Activated T-helper 2 cell treated with anti-CD3 and anti-CD28 coated beads, Interferon-gamma antibody, Interleukin-2, Interleukin-4, amounts not matched to agents 10 μg/mL and 5 μg/mL and 100 μg/mL, durations not matched to agents 14 hours and 24 hours and 36 hours (primary cell): ENCODE measurements at places on chromosomes 12 and 14.

DNA sequence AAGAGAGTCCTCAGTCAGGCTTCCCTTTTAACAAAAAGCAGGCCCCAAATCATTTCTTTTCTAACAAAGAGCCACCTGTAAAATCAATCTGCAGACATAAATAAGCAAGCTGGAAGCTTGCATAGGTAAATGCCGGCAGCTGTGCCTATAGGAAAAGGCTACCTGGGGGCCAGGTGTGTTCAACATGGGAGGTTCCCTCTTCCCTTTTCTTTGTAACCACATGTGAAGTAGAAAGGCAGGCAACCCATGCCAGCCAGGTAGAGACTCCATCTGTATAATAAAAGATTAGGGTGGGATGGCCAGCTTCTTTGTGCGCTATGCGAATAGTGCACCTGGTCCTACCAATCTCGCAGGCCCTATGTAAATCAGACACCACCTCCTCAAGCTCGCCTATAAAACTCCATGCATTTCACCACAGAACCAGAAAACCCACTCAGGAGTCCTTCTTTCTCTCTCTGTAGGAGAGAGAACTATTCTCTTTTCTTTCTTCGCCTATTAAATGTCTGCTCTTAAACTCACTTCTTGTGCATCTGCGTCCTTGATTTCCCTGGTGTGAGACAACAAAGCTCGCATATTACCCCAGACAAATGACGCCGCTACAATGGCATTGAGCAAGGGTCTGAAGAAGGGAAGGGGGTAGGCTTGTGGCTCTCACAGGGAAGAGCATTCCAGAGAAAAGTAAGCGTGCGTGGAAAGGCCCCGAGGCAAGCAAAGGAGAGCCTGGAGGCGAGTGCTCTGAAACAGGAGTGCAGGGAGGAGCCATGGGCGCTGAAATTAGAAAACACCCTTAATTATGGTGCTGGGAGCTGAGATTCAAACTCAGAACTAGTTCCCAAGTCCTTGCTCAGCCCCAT is 67.2 kb downstream of the TTC9 start:
- no peak overlapping the region for H3K4me3 ChIP-seq
- no peak for DNase-seq
- H3K27me3 ChIP-seq = peaks cover 15% of the 10 kb centered on the region
- peaks cover 1% of the 10 kb centered on the region for H3K4me1 ChIP-seq

DNA sequence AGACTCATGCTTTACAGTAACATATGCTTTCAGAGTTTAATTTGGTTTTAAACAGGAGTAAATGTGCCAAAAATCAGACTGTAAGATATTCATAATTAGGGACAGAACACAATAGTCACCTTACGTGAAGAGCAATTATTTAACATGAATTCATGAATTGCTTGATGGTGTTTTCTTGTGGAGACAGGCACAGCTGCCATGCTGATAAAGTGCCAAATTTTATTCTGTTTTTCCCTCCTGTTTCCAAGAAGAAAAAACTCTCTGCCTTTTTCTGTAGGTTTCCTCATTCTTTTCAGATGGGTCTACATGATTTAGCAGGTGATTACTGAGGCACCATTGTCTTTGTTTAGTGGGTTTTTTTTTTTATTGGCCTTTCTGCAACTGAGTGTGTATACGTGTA is 80.1 kb downstream of the C12orf42 start:
- no peaks in the 10 kb centered on the region for H3K4me1 ChIP-seq
- H3K27ac ChIP-seq = no peak overlapping the region
- H3K27me3 ChIP-seq = no peaks in the 10 kb centered on the region
- no peak overlapping the region for H3K4me3 ChIP-seq
- DNase-seq = no peak

DNA sequence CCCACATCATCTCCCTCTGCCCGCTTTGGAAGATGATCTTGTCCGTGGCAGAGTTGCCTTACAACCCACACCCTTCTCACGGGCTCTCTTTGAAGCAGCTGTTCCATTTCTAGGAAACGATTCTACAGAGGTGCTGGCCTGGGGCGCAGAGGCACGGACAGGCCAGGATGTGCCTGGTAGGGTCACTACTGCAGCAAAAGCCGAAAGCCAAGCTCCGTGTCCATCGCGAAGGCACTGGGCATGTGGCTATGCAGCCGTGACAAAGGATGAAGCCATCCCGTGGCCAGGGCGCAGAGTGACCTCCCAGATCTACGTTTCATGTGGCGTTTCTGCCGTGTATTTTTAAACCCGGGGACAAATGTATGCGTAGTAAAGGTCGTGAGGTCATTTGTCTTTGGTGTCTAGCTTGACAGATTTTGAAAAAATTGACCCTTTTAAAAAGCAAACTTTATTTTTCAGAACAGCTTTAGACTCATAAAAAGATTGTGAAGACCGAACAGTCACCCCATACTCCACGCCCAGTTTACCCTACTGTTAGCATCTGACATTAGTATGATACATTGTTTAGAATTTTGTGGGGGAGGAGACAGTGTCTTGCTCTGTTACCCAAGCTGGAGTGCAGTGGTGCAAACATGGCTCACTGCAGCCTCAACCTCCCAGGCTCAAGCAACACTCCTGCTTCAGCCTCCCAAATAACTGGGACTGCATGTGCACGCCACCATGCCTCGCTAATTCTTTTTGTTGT is 40.4 kb upstream of the NCOR2 start:
- H3K27me3 ChIP-seq = peaks cover 41% of the 10 kb centered on the region
- DNase-seq = no peak
- no peak overlapping the region for H3K4me3 ChIP-seq
- H3K27ac ChIP-seq = no peak overlapping the region
- no peaks in the 10 kb centered on the region for H3K36me3 ChIP-seq
- H3K4me1 ChIP-seq = peaks cover 11% of the 10 kb centered on the region

- DNase-seq = no peak
- H3K4me1 ChIP-seq = peaks cover 23% of the 10 kb centered on the region
- peaks cover 23% of the 10 kb centered on the region for H3K27me3 ChIP-seq
- peak overlapping the region; percentile 10 for H3K27ac ChIP-seq
Observed at GRCh38 chr12:91007531-91008290, 2.9 kb upstream of the EPYC start.

DNA sequence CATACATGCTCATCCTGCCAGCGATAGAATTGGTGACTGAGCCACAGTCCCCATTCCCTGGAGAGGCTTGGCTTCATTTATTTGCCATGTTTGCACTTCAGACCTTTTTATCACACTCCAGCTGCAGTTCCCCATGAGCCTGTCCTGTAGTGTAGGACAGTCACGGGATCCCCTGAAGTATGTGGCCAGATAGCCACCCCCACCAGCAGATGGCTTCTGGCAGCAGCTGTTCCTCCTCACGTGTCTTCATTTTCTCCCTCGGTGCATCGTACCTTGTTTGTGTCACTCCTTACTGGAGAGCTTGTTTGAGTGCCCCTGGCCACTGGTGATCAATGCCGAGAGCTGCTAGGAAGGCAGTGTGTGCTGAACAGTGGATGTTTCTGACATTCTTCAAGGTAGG is 40.2 kb downstream of the UBE3B start:
- no peak overlapping the region for H3K4me3 ChIP-seq
- DNase-seq = no peak
- no peaks in the 10 kb centered on the region for H3K27me3 ChIP-seq
- H3K4me1 ChIP-seq = no peaks in the 10 kb centered on the region

GRCh38 chr12:109139360-109139759 is 23.0 kb downstream of the ACACB start:
- H3K27ac ChIP-seq = no peak overlapping the region
- H3K4me1 ChIP-seq = peaks cover 6% of the 10 kb centered on the region
- H3K4me3 ChIP-seq = no peak overlapping the region
- peaks cover 5% of the 10 kb centered on the region for H3K27me3 ChIP-seq
- no peaks in the 10 kb centered on the region for H3K36me3 ChIP-seq

GRCh38 chr12:51217133-51217967 is 512 bp downstream of the POU6F1 start:
- H3K36me3 ChIP-seq = peaks cover 3% of the 10 kb centered on the region
- no peak overlapping the region for H3K27ac ChIP-seq
- peak overlapping the region; percentile 71 for H3K4me3 ChIP-seq
- H3K27me3 ChIP-seq = no peaks in the 10 kb centered on the region
- peaks cover 13% of the 10 kb centered on the region for H3K4me1 ChIP-seq

DNA sequence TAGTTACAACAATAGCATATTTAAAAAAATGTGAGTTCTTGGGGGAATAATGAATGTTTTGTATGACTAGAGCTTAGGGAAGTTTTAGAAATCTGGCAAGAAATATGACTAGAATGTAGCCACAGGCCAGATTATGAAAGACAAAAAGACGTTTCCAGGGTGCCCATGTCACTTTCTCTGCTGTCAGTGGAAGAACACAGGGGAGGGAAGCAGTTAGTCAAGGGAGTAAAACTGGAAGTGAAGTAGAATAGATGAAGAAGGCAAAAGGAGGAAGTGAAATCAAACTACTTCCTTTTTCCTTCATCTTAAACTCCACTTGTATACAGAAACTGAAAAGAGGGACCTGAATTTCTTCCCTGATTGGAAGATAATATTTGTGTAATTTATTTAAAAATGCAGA is 81.2 kb upstream of the ATP2B1 start:
- no peak overlapping the region for H3K4me3 ChIP-seq
- no peaks in the 10 kb centered on the region for H3K27me3 ChIP-seq
- no peak for DNase-seq

GRCh38 chr14:64464651-64465050 is 648 bp upstream of the AKAP5 start:
- H3K4me3 ChIP-seq = peak overlapping the region; percentile 84
- H3K27me3 ChIP-seq = no peaks in the 10 kb centered on the region
- peaks cover 35% of the 10 kb centered on the region for H3K4me1 ChIP-seq
- peak overlapping the region; percentile 70 for H3K27ac ChIP-seq
- no peak for DNase-seq

DNA sequence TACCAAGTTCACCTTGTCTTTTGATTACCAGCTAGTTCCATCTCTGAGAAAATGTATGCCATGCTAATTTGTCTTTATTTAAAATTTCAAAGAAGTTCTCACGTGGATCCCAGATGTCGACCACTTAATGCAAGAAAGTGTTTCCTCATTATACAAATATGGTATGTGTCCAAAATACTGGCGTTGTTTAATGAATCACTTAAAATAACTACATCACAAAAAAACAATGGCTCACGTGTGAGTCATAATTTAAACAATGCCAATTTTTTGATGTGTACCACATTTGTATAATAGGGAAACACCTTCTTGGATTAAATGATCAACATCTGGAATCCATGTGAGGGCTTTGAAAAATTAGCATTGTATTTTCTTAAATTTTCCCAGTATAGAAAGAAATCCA is 40.8 kb downstream of the DBX2 start:
- no peaks in the 10 kb centered on the region for H3K4me1 ChIP-seq
- no peak for DNase-seq
- no peaks in the 10 kb centered on the region for H3K36me3 ChIP-seq
- no peak overlapping the region for H3K4me3 ChIP-seq
- no peak overlapping the region for H3K27ac ChIP-seq
- no peaks in the 10 kb centered on the region for H3K27me3 ChIP-seq

DNA sequence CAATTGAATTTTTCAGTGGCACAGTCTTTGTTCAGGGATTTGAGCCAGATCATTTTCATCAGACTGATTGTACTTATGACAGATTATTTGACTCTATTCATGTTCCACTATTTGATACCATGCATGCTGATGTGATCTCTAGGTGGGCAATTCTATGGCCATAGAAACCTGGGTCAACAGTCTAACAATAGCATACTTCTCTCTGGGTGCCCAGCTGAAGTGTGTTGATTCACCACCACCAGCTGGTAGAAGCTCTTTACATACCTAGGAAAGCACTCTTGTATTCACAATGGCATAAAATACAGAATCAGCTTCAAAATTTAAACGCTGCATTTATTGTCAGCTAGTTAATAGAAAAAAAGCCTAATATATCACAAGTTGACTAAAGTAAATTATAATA is 90.2 kb upstream of the TMTC2 start:
- no peaks in the 10 kb centered on the region for H3K36me3 ChIP-seq
- no peak overlapping the region for H3K27ac ChIP-seq
- no peaks in the 10 kb centered on the region for H3K27me3 ChIP-seq
- H3K4me3 ChIP-seq = no peak overlapping the region

DNA sequence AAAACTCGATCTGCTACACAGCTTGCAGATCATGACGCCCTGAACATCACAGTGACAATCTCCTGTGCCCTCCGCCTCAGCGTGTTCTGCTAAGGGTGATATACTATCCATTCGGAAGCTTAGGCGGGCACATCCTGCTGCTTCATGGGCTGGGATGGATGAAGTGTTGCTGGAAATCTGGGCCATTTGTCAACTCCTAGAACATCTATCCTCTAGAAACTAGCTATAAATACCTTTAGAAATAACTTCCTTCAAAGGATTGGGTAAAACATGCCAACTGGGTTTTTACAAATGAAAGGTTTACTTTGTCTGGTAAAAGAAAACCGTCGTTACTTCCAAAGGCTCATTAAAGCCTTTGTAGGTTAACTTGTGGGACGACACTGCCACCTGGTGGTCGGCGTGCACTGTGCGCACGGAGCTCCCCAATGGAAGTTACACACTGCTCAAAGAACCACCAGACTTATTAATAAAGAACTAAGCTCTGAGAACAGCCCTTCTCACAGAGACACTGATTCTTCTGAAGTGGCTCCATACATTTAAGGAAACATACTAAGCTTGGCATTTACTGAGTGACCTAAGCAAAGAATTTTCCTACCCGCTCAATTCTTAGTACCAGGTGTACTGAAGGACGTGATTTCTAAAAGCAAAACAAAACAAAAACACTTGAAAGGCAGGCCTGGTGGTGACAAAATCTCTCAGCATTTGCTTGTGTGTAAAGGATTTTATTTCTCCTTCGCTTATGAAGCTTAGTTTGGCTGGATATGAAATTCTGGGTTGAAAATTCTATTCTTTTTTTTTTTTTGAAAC is 21.6 kb upstream of the CACNA2D4 start:
- no peak overlapping the region for H3K4me3 ChIP-seq
- DNase-seq = peak; percentile 77
- no peaks in the 10 kb centered on the region for H3K27me3 ChIP-seq
- peaks cover 26% of the 10 kb centered on the region for H3K36me3 ChIP-seq

- no peaks in the 10 kb centered on the region for H3K36me3 ChIP-seq
- H3K4me1 ChIP-seq = no peaks in the 10 kb centered on the region
- no peaks in the 10 kb centered on the region for H3K27me3 ChIP-seq
- H3K4me3 ChIP-seq = no peak overlapping the region
- DNase-seq = no peak
- H3K27ac ChIP-seq = no peak overlapping the region
Observed at GRCh38 chr12:58030566-58031279, 89.4 kb downstream of the ATP23 start.

DNA sequence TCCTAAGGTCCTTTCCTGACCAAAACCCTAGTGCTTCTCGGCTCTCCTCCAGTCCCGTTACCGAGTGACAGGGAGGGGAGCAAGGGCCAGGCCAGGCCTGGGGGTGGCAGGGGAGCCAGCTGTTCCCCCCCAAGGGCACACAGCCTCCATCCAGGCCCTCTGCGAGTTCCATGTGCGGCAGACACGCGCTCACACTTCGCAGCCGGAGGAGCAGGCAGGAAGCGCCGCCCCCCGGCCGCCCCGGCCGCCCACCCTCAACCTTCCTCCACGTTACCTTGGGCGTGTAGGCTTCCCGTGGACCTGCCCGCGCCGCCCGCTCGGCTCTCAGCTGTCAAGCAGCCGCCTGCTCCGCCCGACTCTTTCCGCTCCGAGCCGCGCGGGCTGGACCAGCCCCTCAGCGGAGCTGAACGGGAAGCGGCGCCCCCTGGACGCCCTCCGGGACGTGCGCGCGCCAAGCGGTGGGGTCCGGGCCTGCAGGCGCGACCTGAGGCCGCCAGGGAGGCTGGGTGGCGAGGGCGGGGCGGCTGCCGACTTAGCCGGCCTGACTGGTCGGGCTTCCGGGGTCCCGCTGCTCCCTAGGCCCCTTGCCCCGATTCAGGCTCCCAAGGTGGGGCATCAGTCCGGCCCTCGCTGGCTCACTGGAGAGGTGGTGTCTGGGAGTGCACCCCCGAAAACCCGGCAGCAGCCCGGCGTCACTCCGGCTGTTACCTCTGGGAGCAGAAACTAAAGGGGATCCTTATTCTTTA is at the start of gene CRACR2A:
TSS of gene CRACR2A (minus strand) at position 369 of the 746 bp plus-strand sequence. CDS start 56,110 bp downstream, outside the sequence.
- H3K27me3 ChIP-seq = no peaks in the 10 kb centered on the region
- H3K27ac ChIP-seq = peak within 1 kb of the TSS; percentile 98
- H3K36me3 ChIP-seq = peaks cover 30% of the 10 kb centered on the region
- H3K4me3 ChIP-seq = peak within 1 kb of the TSS; percentile 98
